ENCODE measurements at places on chromosomes 7 and 10. TPM values are rescaled to one million over a fixed set of nuclear protein-coding genes. Genes with fewer than 3 reads are reported as not detected.

PTEN gene
- 130 TPM for total RNA-seq

DNA sequence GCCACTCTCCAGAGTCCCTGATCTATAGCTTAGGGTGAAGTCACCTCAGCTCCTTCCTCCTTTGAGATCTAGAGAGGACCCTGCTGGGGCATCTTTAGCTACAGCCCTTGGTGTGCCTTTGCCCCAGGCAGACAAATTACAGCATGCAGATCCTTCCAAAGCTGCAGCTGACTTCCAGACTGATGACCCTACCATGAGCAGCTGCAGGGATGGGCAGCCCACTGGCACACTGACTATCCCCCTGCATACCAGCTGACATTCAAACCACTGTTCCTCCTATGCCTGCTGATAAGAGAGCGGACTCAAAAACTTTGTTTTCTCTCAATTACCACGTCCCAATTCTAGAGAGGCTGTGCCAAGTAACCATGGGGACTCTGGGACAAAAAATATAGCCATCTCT is 70.6 kb downstream of the COL13A1 start:
- no peak overlapping the region for H3K27ac ChIP-seq
- no peak overlapping the region for H3K4me3 ChIP-seq
- H3K27me3 ChIP-seq: no peaks in the 10 kb centered on the region
- no peaks in the 10 kb centered on the region for H3K36me3 ChIP-seq

MYOF gene
- 65.0 TPM for total RNA-seq

DNA sequence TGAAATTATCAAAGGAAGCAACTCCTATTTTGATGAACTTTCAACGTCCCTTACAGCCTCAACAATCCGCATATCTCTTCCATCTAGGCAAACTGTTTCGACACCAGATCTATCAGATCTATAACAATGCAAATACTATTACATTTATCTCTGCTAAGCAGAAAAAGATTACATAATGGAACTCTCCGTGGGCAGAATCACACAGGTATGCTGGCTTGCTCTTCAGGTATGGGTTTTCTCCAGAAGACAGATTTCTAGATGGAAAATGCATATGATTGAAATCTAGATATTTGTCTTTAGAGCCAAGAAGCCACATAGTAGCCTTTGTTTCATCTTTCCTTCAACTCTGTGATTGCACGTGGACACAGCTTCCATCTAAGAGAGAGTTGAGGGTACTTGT is 38.6 kb downstream of the ADAM12 start:
- no peaks in the 10 kb centered on the region for H3K4me1 ChIP-seq
- no peaks in the 10 kb centered on the region for H3K27me3 ChIP-seq
- no peaks in the 10 kb centered on the region for H3K36me3 ChIP-seq

DNA sequence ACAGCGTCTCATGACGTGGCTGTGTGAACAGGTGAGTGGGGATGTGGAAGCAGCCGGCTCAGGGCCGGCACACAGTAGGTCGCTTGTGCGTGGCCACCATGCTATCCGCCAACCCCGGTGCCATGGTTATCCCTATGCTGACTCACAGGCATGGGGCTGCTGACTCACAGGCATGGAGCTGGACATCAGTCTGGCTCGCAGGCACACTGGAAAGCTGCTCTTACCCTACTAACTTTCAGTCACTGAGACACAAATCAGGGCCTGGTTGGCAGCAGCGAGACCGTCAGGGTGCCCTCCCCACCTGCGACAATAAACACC is 341.9 kb downstream of the PTPRN2 start:
- no peak for DNase-seq
- no peak overlapping the region for H3K4me3 ChIP-seq
- no peak overlapping the region for H3K27ac ChIP-seq

DNA sequence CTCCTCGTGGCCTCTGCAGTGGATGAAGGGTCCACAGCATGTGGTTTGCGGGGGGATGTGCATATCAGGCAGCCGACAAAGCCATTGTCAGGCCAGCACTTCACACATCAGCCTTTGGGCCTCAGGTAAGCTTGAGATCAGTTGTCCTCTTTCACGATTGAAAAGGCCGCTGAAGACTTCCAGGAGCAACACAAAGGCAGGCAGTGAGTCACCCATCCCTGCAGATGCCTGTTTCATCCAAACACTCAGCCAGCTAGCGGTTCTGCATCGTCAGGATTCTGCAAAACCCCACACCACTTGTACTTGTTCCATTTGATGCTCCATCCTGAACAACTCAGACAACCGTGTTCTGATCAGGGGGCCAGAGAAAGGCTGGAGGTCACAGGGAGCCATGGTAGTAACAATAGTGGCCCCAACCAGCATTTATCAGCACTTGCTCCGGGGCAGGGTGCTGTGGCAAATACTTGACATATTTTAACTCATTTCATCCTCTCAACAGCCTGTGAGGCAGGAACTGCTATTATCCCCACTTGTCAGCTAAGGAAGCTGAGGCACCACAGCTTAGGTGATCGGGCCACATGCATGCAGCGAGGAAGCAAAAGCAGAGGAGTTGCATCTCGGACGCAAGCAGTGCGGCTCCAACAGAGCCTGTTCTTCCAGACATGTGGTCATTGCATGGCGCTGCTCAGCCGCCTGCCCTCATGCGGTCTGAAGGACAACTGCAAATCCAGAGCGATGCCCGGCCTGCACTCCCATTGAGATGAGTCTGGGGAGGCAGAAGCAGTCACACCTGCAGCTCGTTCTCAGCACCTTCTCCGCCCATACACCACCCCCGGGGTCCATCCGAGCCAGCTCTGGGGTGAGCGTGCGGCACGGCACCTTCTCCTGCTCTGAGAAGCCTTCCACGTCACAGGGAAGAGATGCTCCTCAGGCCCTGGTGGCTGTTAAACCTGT is 144.9 kb downstream of the PAXIP1 start:
- H3K36me3 ChIP-seq: no peaks in the 10 kb centered on the region
- DNase-seq: no peak
- no peaks in the 10 kb centered on the region for H3K27me3 ChIP-seq
- H3K27ac ChIP-seq: no peak overlapping the region
- H3K4me3 ChIP-seq: no peak overlapping the region

TBXAS1 gene
- 9.7 TPM for total RNA-seq

GRCh38 chr10:133274751-133275683 is 1.7 kb downstream of the ADAM8 start:
- no peak overlapping the region for H3K4me3 ChIP-seq
- DNase-seq: no peak
- no peaks in the 10 kb centered on the region for H3K36me3 ChIP-seq
- H3K4me1 ChIP-seq: peaks cover 7% of the 10 kb centered on the region
- no peak overlapping the region for H3K27ac ChIP-seq
- H3K27me3 ChIP-seq: no peaks in the 10 kb centered on the region

NPFFR1 gene
- total RNA-seq: not detected

DNA sequence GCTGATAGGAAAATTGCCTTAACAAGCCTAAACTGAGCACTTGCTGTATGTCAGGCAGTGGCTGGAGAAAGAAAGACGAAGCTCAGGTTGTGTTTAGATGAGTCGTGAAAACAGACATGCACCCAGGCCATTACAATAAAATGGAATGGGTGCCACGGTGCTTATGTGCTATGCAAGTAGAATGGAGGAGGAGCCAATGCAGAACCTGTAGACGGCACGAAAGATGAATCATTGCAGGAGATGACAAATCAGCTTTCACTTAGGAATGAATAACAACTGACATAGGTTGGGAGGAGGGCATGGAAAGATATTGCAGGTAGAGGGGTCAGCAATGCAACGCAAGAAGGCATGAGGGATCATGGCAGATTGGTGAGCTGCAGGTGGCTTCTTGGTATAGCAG is 61.2 kb upstream of the ARHGAP21 start:
- DNase-seq: no peak
- no peaks in the 10 kb centered on the region for H3K4me1 ChIP-seq
- H3K27me3 ChIP-seq: no peaks in the 10 kb centered on the region
- no peaks in the 10 kb centered on the region for H3K36me3 ChIP-seq
- no peak overlapping the region for H3K27ac ChIP-seq
- no peak overlapping the region for H3K4me3 ChIP-seq

GRCh38 chr10:94963901-94964300 is 25.4 kb downstream of the CYP2C9 start:
- no peaks in the 10 kb centered on the region for H3K4me1 ChIP-seq
- H3K4me3 ChIP-seq: no peak overlapping the region
- no peak overlapping the region for H3K27ac ChIP-seq
- no peak for DNase-seq

DNA sequence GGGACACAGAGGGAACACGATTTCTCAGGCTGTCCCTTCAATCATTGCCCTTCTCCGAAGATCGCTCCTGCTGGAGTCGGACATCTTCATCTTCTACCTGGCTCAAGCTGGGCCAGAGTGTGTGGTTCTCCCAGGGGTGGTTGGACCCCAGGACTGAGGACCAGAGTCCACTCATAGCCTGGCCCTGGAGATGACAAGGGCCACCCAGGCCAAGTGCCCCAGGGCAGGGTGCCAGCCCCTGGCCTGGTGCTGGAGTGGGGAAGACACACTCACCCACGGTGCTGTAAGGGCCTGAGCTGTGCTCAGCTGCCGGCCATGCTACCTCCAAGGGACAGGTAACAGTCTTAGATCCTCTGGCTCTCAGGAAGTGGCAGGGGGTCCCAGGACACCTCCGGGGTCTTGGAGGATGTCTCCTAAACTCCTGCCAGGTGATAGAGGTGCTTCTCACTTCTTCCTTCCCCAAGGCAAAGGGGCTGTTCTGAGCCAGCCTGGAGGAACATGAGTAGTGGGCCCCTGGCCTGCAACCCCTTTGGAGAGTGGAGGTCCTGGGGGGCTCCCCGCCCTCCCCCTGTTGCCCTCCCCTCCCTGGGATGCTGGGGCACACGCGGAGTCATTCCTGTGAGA is 23.3 kb downstream of the TBATA start:
- H3K27me3 ChIP-seq: no peaks in the 10 kb centered on the region
- no peak overlapping the region for H3K27ac ChIP-seq
- H3K4me1 ChIP-seq: no peaks in the 10 kb centered on the region
- H3K36me3 ChIP-seq: no peaks in the 10 kb centered on the region

DNA sequence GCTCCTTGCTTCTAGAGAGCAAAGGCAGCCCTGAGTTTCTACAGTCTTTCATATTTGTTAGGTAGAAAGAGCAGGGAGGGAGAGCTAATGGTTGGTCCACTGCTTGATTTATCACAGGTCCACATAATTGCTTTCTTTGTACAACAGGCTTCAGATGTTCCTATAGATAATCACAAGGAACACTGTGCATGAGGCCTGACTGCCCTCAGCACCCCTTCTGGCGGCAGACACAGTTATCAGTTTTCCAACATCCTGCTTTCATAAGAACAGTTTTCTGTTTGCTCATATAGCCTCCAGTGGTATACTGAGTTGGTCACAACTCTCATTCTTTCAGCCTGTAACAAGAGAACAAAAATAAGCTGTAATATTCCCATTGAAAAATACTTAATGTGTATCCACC is 69.7 kb downstream of the AKR1C4 start:
- no peaks in the 10 kb centered on the region for H3K27me3 ChIP-seq
- no peaks in the 10 kb centered on the region for H3K36me3 ChIP-seq
- no peaks in the 10 kb centered on the region for H3K4me1 ChIP-seq
- no peak for DNase-seq

DNA sequence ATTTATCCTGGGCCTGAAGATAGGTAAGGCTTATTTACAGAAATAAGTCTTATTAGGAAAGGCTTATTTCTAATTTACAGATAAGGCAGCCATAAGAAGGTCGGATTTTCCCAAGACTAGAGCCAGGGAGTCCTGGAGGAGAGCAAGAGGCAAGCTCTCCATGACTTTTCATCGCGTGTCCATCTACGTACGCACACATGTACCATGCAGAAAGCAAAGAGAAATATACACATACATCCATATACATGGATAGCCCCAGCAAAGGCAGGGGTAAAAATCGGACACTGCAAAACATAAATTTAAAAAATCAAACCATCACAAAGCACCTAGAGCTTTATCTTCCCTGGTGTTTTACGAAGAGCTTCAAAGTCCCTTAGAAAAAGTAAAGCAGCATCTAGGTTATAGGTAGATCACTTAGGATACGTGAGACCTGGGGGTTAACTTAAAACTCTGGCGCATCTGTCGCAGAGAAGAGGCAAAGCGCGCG is 25.8 kb upstream of the ZRANB1 start:
- no peaks in the 10 kb centered on the region for H3K36me3 ChIP-seq
- DNase-seq: no peak
- H3K27ac ChIP-seq: peak overlapping the region; percentile 94
- no peaks in the 10 kb centered on the region for H3K27me3 ChIP-seq
- H3K4me3 ChIP-seq: peak overlapping the region; percentile 60

- peaks cover 6% of the 10 kb centered on the region for H3K27me3 ChIP-seq
- no peak within 1 kb of the TSS for H3K27ac ChIP-seq
- DNase-seq: no peak
- H3K4me3 ChIP-seq: no peak within 1 kb of the TSS
- no peaks in the 10 kb centered on the region for H3K36me3 ChIP-seq
Observed at GRCh38 chr10:49679480-49679893, at the start of gene C10orf53. C10orf53 (plus strand) TSS chr10:49679651; CDS start chr10:49679698, 47 bp downstream.

DNA sequence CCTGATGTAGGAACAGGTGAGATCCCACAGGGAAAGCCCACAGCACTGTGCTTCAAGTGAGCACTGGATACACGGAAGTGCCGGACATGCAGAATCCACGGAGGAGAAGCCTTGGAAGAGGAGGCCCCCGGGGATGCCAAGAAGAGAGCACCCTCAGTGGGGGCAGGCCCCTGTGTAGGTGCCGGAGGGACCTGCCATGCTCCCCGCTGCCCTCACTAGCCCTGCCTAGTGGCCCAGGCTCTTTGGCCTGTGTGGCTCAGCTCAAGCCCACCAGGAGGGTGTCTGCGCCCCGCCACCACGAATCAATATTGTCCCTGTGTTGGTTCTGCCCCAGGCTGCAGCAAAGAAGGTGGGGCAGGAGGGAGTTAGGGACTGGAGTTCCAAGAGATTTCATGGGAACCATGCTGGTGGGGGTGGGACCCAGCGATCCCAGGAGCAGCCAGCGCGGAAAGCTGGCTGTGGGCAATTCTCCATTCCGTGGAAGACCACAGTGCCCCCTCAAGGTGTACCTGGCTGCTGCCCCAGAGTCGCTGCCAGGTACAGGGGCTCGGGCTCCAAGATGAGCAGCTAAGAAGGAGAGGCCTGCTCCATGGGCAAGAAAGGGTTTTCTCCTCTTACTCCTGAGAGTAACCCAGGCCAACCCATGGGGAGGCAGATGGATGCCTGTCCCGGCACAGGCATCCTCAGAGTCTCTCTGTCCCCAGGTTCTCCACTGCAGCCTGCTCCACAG is 34.9 kb upstream of the LEP start:
- H3K4me1 ChIP-seq: no peaks in the 10 kb centered on the region
- H3K27ac ChIP-seq: no peak overlapping the region
- peaks cover 16% of the 10 kb centered on the region for H3K27me3 ChIP-seq
- H3K4me3 ChIP-seq: no peak overlapping the region
- no peak for DNase-seq

HTR7 gene
- 0.29 TPM for total RNA-seq

DNA sequence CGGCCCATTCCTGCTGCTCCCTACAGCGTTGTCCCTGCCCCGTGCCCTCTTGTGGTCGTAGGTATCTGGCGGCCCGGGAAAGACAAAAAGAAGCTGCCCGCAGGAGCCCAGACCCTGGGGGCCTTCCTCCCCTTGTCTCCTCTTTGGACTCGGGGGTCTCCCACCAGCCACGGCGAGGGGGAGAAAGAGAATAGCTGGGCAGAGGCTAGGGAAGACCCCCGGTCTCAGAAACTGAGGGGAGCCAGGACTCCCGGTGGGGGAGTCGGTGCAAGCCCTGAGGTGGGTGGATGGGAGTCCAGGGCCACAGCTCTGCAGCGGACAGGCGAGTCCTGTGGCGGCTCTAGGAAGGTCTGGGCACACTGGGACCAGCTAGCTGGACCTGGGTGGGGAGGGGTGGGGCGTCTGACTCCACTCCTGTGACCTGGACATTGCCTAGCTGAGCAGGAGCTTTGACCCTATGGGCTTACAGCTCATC is 1.3 kb upstream of the SH2D4B start:
- no peaks in the 10 kb centered on the region for H3K27me3 ChIP-seq
- no peaks in the 10 kb centered on the region for H3K36me3 ChIP-seq
- no peaks in the 10 kb centered on the region for H3K4me1 ChIP-seq
- no peak overlapping the region for H3K4me3 ChIP-seq
- no peak overlapping the region for H3K27ac ChIP-seq
